ENCODE measurements at places on chromosomes 13 and 19.

- DNase-seq: no peak
- no peaks in the 10 kb centered on the region for H3K36me3 ChIP-seq
- no peak overlapping the region for H3K4me3 ChIP-seq
- no peak overlapping the region for H3K27ac ChIP-seq
- H3K4me1 ChIP-seq: peaks cover 5% of the 10 kb centered on the region
Measured at GRCh38 chr13:80477661-80478443, 136.9 kb upstream of the SPRY2 start.

DNA sequence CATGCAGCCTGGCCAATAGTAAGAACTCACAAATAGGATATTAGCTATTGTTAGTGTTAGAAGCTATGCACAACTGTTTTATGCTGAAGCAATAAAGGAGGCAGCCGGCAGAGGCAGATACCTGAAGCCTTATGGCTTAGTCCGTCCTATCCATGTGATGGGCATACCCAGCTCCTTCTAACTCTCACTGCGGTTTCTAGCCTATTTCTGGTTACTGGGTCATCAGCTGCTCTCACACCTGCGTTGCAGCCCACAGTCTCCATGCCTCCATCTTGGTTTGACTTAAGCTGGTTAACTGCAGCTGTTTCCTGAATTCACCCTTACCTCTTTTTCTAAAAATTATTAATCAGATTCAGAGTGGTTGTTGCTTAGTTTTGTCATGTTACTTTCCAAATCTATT is 40.5 kb upstream of the CNMD start:
- H3K27me3 ChIP-seq: no peaks in the 10 kb centered on the region
- H3K36me3 ChIP-seq: no peaks in the 10 kb centered on the region
- H3K4me1 ChIP-seq: no peaks in the 10 kb centered on the region
- H3K4me3 ChIP-seq: no peak overlapping the region

DNA sequence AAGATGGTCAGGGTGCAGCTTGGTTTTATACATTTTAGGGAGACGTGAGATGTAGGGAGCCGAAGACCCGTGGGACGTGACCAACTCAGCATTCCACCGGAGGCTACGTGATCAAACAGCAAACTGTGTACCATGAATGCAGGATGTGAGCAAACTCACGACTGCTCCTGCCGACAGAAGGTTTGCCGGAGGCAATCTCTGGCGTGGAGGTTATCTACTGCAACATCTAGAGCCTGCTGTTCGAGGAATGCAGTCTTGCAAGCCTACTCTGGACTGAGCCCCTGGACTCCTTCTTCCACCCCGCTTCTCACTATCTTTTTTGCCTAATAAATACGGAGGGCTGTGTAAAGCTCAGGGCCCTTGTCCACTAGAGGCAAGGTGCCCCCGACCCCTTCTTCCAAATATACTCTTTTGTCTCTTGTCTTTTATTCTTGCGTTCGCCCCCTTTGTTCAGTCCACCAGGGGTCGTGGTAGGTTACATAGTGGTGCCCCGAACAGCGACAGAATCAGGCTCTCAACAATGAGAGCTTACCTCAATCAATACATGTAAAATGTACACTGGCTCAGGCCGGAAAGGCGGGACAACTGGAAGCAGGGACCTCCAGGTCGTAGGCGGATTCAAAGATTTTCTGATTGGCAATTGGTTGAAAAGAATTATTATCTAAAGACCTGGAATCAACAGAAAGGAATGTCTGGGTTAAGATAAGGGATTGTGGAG is 8.9 kb upstream of the OR1I1 start:
- H3K27ac ChIP-seq: no peak overlapping the region
- peaks cover 4% of the 10 kb centered on the region for H3K27me3 ChIP-seq
- no peak for DNase-seq
- H3K4me3 ChIP-seq: no peak overlapping the region
- H3K4me1 ChIP-seq: no peaks in the 10 kb centered on the region
- no peaks in the 10 kb centered on the region for H3K36me3 ChIP-seq

DNA sequence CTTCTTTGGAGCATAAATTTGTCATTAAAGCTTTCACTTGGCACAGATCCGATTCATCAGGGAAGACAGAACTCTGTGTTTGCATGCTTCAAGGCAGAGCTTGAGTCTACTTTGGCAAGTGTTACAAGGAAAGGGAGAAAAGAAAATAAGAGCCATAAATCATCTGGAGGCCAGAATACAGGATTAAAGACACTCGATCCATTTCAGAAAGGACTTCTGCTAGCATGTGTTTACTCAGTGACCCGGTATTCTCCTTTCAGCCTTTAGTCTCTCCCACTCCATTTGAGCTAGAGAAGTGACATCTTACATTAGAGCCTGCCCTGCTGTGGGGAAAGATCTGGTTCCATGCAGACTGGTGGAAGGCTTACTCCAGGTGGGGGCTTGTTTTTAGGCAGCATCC is 306.4 kb downstream of the KLF5 start:
- DNase-seq: no peak
- no peak overlapping the region for H3K4me3 ChIP-seq
- no peak overlapping the region for H3K27ac ChIP-seq

DNA sequence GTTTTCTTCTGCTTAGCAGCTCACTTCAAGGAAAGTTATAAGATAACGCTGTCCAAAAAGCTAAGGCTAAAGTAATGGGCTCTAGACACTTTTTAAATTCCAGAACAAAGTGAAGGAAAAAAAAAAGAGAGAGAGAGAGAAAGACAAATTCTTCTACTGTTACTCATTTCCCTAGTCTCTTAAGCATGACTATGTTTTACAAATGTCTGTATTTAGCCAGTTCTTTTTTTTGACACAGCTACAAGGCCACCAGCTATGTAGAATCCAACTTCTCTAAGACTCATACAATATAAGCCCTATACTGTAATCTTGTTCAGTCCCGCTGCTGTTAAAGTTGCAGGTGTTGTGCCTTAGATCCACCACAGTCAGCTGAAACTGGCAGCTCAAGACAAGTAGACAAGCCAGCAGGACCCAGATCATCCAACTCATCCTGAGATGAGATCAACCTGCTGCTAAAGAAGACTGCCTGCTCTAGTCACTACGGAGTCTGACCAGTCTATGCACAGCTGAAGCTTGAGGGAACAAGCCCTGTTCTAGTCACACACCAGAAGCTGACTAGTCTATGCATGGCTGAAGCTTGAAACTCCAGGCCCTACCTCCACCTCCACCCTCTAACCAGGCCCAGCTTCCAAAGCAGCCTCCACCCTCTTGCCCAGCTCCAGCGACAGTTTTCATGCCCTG is 10.3 kb upstream of the ZNF83 start:
- no peaks in the 10 kb centered on the region for H3K27me3 ChIP-seq
- H3K27ac ChIP-seq: no peak overlapping the region

DNA sequence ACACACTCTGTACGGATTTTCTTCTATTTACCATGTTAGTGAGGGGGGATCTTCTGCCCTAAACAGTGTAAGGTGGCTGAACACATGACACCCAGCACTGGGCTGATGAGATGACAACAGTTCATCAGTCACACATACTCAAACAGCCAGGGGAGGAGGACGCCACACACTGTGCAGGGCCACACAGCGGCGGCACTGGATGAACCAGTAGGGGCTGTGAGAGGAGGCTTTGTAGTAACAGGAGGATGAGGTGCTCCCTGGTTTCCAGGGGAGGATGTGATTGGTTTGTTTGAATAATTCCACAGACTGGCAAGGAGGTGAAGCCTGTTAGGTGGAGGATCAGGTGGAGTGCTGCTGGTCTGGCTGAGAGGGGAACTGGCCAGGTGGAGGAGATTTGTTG is 16.3 kb upstream of the GTF3A start:
- H3K36me3 ChIP-seq: no peaks in the 10 kb centered on the region
- no peaks in the 10 kb centered on the region for H3K27me3 ChIP-seq
- H3K27ac ChIP-seq: no peak overlapping the region
- no peak for DNase-seq

- H3K4me1 ChIP-seq: no peaks in the 10 kb centered on the region
- no peaks in the 10 kb centered on the region for H3K27me3 ChIP-seq
- no peaks in the 10 kb centered on the region for H3K36me3 ChIP-seq
- H3K27ac ChIP-seq: no peak overlapping the region
Measured at GRCh38 chr13:43934273-43934672, 54.6 kb downstream of the LACC1 start.

DNA sequence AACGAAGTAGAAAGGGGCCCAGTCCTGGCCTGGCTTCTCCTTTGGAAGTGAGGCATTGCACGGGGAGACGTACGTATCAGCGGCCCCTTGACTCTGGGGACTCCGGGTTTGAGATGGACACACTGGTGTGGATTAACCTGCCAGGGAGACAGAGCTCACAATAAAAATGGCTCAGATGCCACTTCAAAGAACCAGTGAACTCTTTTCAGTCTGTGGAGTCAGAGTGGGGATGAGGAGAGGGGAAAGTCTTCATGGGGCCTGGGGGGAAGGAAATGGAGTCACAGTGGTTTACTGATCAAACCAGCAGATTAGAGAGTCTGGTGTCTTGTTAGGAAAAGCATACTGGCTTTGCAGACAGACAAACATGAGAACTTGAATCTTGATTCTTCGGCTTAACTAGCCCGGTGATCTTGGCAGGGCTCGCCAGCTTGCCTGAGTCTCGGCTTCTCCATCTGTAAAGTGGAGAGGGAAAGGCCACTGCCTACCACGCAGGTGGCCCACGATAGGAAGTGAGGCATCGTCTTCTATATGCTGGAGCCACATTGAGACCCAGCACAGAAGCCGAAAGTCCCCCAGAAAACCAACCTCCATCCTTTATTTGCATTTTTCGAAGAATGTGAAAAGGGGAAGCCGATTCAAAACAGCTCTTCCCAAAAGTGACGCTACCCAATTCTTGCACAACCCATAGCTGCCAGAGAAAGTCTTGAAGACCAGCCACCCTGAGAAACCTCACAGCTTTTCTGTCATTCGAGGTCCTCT is at the start of gene FFAR1:
Gene FFAR1 (plus strand): TSS at position 732 of the 759 bp plus-strand sequence. CDS start 3,650 bp downstream, outside the sequence.
- no peaks in the 10 kb centered on the region for H3K36me3 ChIP-seq
- H3K4me3 ChIP-seq: no peak within 1 kb of the TSS
- no peak for DNase-seq
- H3K4me1 ChIP-seq: peaks cover 28% of the 10 kb centered on the region
- H3K27me3 ChIP-seq: no peaks in the 10 kb centered on the region

- peak overlapping the region; percentile 92 for H3K27ac ChIP-seq
- DNase-seq: peak; percentile 41
- H3K27me3 ChIP-seq: no peaks in the 10 kb centered on the region
- H3K4me1 ChIP-seq: peaks cover 77% of the 10 kb centered on the region
Measured at GRCh38 chr19:4057931-4058692, 8.6 kb downstream of the ZBTB7A start.

DNA sequence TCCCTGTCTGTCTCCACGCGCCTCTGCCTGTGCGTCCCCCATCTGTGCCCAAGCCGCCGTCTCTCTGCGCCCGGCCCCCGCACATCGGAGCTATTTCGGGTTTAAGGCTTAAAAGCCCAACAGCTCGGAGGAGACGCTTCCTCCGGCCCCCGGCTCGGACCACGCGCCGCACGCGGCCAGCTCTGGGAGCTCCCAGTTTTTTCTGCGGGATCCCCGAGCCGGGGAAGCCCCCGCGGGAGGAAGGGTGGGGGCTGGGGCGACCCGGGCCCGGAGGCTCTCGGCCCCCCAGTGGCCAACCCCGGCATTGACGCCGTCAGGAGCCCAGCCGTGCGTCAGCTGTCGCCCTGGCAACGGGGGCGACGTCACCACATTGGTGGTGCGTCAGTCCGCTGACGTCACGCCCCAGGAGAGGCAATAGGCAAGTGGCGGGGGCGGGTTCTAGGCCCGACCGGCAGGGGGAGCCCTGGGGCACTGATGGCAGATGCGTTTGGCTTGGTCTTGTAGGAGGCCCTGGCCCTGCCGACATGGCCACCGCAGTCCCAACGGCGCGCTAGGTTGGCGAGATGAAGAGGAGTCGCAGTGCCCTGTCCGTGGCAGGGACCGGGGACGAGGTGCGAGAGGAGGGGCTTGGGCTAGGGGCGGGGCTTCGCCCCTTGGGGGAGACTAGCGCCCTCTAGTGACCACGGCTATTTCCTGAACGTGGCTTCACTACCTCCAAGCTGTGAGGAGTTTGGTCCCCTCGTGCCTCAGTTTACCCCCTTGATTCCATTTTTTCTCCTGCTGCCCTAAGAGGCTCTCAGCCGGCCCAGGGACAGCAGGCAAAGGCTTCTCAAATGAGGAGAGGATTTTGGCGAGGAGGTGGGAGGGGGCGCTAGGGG is 3.7 kb upstream of the PDE4A start:
- H3K27ac ChIP-seq: peak overlapping the region; percentile 79
- peak; percentile 99 for DNase-seq
- H3K4me1 ChIP-seq: peaks cover 18% of the 10 kb centered on the region

DNA sequence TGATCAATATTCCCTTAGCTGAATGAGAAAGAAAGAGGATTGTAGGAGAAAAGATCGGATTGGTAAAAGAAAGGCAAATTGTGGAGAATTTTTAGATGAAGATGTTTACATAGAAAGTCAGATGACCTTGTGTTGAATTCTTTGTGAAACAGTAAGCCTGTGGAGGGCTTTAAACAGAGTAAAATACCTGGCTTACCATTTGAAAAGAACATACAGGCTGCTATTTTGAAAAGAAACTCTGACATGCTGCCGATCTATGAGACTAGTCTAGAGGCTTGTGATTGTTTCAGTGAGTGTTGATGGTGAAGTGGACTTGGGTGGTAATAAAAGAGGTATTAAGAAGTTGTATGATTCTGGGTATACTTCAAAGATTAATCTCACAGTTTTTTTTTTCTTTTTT is 938.9 kb upstream of the PRR20A start:
- H3K4me3 ChIP-seq: no peak overlapping the region
- H3K36me3 ChIP-seq: no peaks in the 10 kb centered on the region
- DNase-seq: no peak

DNA sequence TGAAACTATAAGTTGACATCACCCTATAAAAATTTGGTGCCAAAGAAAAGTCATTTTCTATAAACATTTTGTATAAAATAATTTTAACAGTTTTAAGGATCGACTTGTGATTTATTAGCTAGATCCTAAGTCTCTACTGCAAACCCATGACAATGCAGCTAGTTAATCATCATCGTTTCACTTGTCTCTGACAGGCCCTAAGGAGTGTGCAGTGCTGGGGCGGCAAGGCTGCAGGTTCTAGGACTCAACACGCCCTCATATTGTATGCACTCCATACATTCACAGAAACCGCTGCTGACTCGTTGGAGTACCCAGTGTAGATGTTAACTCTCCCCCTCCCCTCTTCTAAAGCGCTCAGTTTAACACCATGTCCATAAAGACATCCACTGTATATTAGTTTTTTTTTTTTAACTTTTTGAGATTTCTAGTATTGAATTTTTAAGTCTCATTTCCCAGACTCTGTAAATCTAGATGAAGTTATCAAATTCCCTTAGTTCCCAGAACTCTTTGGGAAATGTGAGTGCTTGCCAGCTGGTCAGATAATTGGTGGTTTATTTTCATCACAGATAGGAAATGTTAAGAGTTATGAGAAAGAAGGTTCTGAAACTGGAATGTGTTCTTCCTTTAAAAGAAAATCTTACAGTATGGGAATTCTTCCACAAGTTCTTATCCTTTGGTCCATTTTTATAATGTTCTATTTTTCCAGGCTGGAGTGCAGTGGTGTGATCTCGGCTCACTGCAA is 162.8 kb upstream of the RNF113B start:
- H3K4me1 ChIP-seq: no peaks in the 10 kb centered on the region
- H3K36me3 ChIP-seq: no peaks in the 10 kb centered on the region
- H3K27me3 ChIP-seq: no peaks in the 10 kb centered on the region
- no peak overlapping the region for H3K27ac ChIP-seq

GRCh38 chr13:96527497-96527896 is 437.6 kb downstream of the HS6ST3 start:
- DNase-seq: no peak
- no peak overlapping the region for H3K27ac ChIP-seq
- no peaks in the 10 kb centered on the region for H3K36me3 ChIP-seq
- no peak overlapping the region for H3K4me3 ChIP-seq

GRCh38 chr13:74867460-74867859 is 614.5 kb downstream of the TBC1D4 start:
- DNase-seq: no peak
- no peaks in the 10 kb centered on the region for H3K27me3 ChIP-seq
- H3K4me3 ChIP-seq: no peak overlapping the region
- no peaks in the 10 kb centered on the region for H3K36me3 ChIP-seq
- H3K27ac ChIP-seq: no peak overlapping the region
- no peaks in the 10 kb centered on the region for H3K4me1 ChIP-seq

Measured in T-cell (primary cell).